Motor neuron (in vitro differentiated cells): ENCODE measurements at places on chromosomes 2 and 18.

- no peak for ATAC-seq
Observed at GRCh38 chr18:80169607-80170006, 60.5 kb downstream of the ADNP2 start.

- no peak for ATAC-seq
Observed at GRCh38 chr2:45173513-45173912, 164.3 kb upstream of the SIX2 start.

GRCh38 chr2:187422282-187422681 is 25.8 kb downstream of the CALCRL start:
- ATAC-seq = no peak

DNA sequence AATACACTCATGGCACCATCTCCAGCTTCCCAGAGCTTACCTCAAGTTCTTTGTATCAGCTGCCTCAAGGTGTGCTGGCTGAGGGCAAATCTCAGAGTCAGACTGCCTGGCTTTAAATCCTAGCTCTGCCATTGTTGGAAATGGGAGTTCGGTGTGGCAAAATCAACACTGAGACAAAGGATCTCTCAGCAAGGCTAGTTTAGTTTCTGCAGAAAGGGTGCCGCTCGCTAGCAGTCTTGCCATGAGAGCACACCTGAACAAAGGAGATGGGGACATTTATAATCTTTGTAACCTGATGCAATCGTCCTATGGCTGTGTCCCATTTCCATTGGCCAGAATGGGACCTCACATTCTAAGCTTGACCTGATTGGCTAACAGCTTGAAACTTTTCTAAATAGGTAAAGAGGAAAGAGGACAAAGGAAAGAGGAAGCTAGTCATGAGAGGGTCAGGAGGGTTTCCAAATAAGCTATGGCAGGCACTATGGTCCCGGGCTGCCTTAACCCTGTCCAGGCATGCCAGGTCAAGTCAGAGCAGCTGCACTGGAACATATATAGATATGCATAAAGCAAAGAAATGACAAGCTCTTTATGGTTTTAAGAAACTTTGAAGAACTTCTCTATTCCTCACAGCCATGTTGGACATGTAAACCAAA is 4.3 kb upstream of the UBE2F start:
- ATAC-seq = no peak

DNA sequence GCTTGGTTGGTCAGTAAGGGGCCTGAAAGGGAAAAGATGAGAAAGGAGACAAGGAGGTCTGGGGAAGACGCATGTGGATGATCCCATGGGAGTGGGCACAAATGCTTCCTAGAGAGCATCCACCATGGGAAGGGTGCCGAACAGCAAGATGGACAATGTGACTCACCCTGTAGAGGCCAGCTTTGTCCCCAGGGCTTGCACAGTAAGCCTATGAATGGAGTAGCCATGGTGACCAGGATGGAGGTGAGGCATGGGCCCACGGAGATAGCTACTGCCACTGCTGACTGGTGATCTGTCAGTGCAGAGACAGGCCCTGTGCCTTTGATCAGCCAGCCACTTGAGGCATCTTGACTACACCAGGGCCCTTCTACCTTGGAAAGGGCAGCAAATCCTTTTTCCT is 172.6 kb downstream of the HAUS1 start:
- ATAC-seq = peak; percentile 82

GRCh38 chr2:23112517-23112916 is 272.5 kb upstream of the KLHL29 start:
- no peak for ATAC-seq

GRCh38 chr18:6200204-6200774 is 214.4 kb downstream of the L3MBTL4 start:
- ATAC-seq = peak; percentile 88

DNA sequence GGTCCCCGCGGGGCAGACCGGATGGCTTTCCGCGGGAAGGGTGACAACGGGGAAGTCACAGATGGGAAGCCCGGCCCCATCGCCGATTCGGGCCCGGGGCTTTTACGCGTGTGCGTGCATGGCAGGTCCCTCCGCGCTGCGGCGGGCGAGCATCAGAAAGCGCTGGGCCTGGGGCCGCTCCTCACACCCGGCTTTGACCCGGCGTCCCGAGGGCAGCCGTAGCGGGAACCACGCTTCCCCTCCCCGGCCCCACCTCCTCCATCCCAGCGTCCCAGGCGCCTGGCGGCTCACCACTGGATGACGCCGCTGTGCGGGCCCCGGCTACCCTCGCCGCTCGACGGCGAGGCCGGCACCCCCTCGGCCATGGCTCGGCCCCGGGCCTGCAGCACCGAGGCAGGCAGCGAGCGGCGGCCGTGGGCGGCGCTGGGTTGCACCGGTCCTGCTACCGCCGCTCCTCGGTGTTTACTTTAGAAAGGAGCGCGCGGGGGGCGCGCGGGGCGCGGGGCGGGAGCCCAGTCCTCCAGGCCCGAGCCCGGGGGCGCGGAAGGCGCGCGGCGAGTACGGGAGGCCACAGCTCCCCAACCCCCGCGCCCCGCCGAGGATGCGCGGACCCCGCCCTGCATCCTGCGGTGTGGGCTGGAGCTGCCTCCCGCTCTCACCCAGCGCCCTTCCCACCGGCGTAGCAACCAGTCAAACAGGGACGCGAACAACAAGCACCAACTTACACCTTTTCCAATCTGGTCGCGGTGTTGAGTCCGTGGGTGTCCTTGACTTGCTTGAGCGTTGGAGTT is 806 bp downstream of the RFX8 start:
- ATAC-seq = peak; percentile 78

DNA sequence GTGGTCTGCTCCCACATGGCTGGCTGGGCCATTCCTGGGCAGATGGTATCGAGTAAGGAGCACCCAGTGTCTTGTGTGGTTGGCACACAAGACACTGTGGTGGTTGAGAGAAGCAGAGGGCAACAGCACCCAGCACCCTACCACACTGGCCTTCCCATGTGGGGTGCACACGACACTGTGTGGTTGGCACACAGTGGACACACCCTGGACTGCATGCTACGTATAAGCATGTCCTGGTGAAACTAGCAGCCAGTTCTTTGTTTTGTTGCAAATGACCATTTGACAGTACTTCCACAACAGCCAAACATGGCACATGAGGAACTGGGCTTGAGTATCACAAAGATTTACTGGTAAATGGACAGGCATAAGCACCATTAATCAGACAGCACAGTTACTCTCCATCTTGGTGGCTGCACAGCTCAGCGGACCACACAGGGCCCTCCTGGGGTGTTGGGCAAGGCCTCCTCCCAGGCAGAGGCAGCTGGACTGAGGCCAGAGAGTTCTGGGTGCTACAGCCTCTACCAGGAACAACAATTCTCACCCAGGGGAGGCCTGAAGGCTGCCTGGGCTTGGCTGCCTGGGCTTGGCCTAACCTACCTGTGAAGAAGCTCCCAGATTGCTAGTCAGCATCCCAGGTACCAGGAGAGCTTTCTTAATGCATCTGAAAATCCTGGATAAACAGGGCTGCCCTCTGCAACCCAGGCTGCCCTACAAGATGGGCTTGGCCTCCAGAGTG is 59.3 kb upstream of the ALPP start:
- ATAC-seq = no peak

GRCh38 chr2:222609381-222609780 is 46.5 kb downstream of the FARSB start:
- no peak for ATAC-seq

GRCh38 chr18:49597157-49597931 is 35.5 kb downstream of the LIPG start:
- ATAC-seq = peak; percentile 94

DNA sequence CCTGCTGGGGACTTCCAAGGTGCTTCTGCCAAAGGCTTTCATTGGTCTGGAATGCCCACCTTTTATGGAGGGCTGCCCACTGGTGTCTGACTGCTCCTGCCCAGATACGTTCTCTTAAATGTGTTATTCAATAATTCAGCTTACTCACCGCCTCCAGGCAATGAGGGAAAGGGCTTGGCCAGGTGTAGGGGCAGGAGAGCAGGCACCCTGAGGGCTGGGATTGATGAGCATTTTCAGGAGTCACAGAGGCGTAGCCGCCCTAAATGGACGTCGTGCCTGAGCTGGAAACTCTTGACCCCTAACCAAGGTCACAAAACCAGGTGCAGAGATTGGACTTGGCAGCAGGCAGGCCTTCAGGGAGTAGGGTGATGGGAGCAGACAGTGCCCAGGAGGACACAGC is 26.8 kb downstream of the MAL start:
- ATAC-seq = no peak
